ENCODE measurements at places on chromosomes 7 and 10.

DNA sequence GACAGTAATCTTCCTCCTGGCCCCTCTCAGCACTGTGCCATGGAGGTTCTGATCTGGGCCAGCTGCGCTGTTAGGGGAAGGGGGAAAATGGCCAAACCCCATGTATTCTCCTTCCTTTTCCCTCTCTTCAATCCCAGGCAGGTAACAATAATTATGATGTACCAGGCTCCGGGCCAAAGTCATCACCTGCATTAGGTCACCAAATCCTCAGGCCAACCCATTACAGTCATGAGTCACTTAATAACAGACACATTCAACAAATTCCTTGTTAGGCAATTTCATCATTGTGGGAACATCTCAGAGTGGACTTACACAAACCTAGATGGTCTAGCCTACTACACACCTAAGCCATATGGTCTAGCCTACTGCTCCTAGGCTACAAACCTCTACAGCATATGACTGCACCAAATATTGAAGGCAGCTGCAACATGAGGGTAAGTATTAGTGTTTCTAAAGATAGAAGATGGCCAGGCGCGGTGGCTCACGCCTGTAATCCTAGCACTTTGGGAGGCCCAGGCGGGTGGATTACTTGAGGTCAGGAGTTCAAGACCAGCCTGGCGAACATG lies 2.2 kb upstream of the HSPB1 start:
- DNase-seq = peak; percentile 61

- no peak for DNase-seq
Observed at GRCh38 chr10:126528315-126528835, 140.1 kb upstream of the ADAM12 start.

DNA sequence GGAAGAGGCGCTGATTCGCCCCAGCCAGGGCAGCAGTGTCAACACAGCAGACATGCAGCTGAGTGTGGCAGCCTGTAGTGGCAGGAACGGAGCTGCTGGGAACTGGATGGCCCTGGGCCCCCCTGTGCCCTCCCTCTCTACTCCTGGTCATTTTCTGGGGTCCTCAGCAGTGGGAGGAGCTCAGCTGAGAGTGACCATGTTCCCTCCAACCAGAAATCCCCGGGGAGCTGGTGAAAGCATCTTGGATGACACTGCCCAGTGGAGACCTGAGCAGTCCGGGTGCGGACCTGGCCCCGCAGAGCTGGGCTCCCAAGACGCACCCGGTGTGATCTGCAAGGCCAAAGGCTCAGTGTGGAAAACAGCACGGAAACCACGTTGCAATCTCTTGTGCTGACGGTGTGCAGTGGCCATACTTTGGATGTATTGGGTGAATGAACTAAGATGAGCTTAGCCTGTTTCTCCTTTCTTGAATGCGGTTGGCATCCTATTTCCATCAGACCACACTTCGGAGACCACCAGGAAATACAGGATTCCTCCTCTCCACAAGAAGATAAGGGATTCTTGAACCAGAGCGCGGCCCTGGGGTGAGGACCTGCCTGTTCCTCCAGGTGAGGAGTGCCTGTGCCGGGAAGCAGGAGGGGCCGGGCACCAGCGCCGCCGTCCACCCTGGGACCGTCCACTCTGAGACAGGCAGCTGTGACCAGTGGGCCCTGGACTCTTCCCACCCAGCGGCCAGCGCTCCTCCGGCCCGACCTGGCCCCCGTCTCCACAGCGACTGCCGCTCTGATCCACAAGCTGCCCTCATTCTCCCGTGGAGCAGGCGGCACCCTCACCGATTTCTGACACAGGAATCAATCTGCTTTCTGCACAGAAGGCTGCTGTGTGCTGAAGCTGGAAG lies 93.5 kb upstream of the DIP2C start:
- no peak for DNase-seq

DNA sequence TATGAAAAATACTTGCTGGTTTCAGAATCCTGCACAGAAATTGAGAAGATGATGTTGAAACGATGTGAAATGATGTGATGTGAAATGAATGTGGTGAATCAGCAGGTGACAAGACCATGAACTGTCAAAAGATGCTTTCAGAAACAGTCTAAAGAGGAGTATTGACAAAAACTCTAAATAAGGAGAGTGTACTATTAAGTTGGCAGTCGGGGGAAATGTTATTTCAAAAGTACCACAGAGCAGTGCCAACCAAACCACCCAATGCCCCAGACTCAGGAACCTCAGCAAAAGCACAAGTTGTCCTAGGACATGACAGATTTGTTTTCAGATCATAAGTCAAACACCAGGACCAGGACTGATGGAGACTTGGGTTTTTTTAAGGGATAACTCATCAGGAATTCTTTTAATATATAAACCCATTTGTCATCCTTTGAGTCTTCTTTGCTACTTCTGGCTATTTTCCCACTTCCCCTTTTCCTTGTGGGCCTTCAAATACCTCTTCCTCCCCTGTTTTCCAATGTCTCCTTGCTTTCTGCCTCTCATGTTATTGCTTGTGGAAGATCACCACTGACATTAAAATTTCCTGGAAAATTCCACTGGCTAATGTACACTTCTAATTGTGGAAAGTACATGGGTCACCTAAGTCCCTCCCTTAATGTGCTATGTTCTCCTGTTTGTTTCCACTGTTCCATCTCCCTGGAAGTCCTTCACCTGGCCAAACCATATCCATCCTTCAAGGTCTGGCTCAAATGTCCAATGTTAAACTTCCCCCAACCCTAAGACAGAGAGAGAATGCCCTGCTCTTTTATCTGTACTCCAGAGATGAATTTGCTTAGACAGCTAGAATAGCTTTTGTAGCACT lies 10.2 kb upstream of the PPP1R3C start:
- no peak for DNase-seq

- DNase-seq = no peak
Observed at GRCh38 chr10:120503689-120504088, 46.7 kb downstream of the PLPP4 start.

GRCh38 chr7:140342727-140343514 lies 55.4 kb downstream of the SLC37A3 start:
- peak; percentile 9 for DNase-seq

GRCh38 chr10:132685101-132685891 lies 100.7 kb downstream of the NKX6-2 start:
- peak; percentile 76 for DNase-seq

GRCh38 chr10:104077247-104077646 lies 8.4 kb downstream of the COL17A1 start:
- DNase-seq = peak; percentile 9

DNA sequence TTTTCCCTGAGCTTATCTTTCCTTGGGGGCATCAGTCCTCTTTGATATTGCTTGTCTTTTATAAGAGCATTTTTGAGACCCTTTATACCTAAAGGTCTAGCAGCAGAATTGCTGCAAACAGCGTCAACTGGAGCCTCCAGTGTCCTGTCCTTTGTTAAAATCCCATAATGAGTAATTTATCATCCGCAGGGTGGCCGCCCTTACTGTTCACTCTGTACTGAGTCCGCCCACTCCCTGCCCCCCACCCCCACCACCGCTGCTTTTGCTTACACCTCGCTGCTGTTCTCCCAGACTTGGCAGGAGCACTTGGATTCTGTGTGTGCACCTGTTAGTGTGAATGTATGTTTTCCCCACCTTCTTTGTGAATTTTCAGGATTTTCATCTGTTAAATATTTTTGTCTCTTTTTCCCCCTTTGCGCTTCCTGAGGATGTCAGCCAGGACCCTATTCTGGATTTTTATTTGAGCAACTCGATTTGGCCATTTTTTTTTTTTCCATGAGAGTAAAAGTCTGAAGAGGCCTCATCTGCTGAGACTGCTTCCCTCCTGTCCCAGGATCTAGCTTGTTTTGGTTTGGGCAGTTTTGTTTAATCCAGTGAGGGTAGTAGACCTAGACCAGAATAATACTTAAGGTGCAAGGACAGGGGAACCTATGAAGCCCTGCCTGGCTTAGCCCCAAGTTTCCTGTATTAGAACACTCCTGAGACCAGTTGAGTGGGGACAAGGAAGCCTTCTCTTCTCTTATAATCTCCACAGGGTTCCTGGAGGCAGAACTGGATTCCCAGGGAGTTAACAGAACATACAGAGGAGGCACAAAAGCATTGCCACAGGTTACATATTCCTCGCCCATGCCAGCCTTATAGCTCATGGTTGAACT lies 8.2 kb downstream of the AGFG2 start:
- no peak for DNase-seq

- DNase-seq = no peak
Observed at GRCh38 chr10:130498042-130498441, 361.9 kb downstream of the GLRX3 start.

GRCh38 chr7:78792624-78793023 lies 660.8 kb downstream of the MAGI2 start:
- no peak for DNase-seq

DNA sequence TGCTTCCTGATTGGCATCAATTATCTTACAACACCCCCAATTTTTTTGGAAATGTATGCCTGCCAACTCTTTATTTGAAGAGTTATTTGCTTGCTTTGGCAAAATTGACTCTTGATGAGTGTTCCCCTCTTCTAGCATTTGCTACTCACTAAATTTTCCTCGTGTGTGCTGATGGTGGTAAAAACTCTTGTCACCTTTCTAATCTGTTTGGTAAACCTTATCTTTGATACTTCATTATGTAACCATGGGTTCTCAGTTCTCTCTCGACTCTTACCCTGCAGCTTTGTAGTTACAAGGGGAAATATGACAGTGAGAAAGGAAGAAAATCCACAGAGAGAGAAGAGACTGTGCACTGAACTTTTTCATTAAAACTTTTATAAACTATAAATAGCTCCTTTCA lies 102.5 kb downstream of the CDK14 start:
- no peak for DNase-seq

DNA sequence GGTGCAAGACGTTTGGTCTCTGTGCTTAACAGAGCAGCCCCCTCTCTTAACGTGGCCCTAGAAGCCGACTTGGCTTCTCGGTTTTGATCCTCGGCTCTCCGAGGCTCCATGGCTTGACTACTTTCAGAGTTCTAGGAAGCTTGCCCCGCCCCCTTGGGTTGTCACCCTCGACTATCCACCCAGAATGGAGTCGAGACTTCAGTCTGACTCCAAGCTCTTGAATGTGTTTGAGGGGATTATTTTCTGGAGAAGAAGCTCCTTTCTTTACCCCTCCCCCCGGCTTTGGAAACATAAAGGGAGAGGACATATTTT lies 448 bp downstream of the SEC24C start:
- DNase-seq = peak; percentile 68

GRCh38 chr10:90313576-90314325 lies 544.1 kb downstream of the HTR7 start:
- DNase-seq = no peak

DNA sequence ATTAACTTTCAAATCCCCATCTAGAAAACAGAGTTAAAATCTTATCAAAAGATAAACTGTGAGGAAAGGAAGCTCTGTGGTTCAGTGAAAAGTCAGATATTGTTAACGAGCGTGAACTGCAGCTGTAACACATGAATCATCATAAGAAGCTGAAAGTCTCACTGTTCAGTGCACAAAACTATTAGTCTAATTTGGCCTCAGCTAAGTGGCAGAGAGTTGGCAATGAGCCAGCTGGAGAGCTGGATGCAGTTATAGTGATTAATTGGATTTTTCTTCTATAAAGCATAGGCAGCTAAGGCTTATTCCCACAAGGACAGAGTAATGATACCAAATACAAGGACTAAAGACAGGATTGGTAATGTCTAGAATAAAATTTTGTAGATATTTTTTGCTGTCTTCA lies 101.1 kb upstream of the ABCB5 start:
- peak; percentile 77 for DNase-seq

DNA sequence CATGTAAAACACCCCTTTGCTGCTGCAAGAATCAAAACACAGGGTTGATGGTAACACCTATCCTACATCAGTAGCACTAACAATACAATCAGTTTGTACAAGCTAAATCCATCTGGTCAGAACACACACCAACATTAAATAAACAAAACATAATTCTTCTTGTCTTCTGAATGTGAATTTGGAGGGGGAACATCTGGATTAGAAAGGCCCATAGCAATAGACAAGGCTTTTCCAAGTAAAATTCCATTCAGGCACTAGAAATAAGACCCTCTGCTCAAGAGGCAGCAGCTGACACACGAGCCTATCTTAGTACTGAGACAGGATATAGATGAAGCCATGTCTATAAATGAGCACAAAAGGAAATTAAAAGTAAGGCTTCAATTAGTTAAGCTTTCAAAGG lies 839.9 kb upstream of the LRRTM3 start:
- DNase-seq = no peak

- no peak for DNase-seq
Observed at GRCh38 chr7:34025600-34025999, 120.3 kb downstream of the BMPER start.

GRCh38 chr7:152336754-152337368 lies 98.9 kb downstream of the KMT2C start:
- DNase-seq = peak; percentile 53

GRCh38 chr7:135337506-135337905 lies 103.9 kb downstream of the STRA8 start:
- no peak for DNase-seq

DNA sequence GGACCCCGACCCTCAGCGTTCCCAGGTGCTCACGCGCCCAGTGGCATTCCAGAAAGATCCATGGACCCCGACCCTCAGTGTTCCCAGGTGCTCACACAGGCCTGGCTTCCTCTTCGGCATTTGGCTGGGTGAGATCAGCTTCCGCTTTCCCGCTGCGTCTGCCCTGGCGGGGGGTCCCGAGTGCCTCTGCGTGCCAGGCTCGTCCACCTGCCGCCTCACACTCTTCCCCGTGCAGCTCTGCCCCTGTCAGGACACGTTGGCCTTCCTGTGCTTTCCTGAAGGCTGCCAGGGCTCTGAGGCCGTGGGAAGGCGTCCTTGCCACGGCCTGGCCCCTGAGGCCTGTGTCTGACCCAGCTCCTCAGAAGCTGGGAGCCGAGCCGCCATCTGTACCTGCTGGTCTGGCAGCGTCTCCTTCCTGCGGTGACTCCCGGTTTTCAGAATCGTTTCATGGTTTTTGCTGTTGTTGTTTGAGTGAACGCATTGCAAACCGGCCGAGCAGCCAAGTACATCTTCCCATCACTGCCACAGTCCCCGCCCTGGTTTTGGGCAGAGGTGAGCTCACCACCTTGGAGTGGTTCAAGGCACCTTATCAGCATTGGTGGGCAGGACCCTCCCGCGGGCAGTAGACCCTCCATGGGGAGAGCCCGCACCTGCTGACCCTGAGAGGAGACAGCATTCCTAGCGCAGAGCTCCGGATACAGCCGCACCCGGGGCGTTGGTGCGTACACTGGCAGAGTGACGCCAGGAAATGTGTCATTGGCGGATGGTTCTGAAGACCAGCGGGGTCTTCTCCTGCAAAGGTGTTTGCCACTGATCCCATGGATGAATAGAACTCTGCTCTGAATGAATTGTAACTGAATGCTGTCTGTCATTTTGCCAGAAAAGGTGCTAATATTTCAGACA lies 17.4 kb downstream of the NKX6-2 start:
- no peak for DNase-seq
